Activated T-cell treated with anti-CD3 and anti-CD28 coated beads, Interleukin-2, amount 50 U/mL, for 72 hours (primary cell): ENCODE measurements at places on chromosomes 16 and 17. TPM values are rescaled to one million over a fixed set of nuclear protein-coding genes. Genes with fewer than 3 reads are reported as not detected.
A peak's percentile ranks its signal among the peaks of the same experiment; 100 is the strongest.

- no peak for DNase-seq
Measured at GRCh38 chr17:28327709-28328108, 7.6 kb downstream of the IFT20 start.

Gene TSNAXIP1
- total RNA-seq, result 0.86 TPM

Gene NOD2
- total RNA-seq, result 13.0 TPM

DNA sequence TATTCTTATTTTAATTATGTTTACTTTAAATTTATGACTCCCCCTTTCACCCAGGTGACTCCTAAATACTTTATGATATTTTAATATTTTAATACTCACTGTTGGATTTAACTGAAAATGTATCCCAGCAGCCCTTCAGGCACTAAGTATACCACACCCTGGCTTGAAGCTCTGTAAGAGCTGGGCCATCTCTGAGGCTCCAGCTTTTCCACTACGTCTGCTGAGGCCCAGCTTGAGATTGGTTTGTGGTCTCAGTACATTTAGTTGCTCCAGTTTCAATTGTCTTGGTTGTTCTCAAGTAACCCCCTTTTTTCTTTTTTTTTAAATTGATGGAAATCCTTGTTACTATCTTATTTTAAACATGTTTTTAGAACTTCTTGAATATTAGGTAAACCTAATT lies 27.0 kb upstream of the CAPNS2 start:
- no peak for DNase-seq

- DNase-seq, result no peak
Measured at GRCh38 chr16:66322174-66322573, 44.3 kb upstream of the CDH5 start.

DNA sequence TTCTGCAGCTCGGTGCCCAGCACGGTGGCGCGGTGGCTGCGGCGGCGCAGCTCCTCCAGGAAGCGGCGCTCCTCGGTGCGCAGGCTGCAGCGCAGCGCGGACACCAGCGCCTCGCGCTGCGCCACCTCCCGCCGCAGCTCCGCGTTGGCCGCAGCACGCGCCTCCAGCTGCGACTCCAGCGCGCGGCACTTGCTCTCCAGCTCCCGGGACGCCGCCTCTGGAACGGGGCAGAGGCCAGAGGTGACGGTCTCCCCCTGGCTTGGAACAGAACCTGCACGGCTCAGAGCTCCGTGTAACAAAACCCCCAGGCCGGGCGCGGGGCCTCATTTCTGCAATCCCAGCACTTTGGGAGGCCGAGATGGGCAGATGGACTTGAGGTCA lies 13.2 kb upstream of the CLUH start:
- peak; percentile 59 for DNase-seq

GRCh38 chr17:44001461-44001920 lies 2.9 kb upstream of the NAGS start:
- no peak for DNase-seq

Gene E4F1
- 24.3 TPM for total RNA-seq

DNA sequence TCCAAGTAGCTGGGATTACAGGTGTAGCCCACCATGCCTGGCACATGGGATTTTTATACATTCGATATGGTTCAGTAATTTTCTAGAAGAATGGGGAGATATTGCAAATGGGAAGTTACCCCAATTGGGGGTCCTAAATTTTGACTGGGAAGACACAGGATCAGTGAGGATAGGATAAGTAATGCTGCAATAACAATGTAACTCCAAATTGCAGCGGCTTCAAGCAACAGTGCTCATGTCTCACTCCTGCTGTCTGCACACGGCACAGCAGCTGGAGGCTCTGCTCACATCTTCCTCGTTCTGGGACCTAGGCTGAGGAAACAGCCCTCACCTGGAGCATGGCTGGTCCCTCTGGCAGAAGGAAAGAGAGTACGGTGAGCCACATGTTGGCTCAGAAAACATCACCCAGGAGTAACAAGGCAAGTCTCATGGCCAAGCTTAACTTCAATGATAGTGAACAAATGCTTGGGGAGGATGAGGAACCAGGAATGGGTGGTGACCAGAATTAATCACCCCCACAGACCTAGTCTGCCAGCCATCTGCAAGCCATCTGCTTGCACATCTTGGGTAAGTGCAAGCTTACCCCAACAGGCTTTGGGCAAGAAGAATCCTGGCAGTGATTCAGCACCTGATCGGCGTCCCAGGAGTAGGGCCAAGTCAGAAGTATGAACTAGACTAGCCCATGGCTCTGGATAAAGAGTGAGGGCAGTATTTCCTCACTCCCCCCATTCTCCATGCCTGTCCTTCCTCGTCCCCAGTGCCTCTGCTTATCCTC lies 229.2 kb downstream of the COPRS start:
- DNase-seq, result no peak

DNA sequence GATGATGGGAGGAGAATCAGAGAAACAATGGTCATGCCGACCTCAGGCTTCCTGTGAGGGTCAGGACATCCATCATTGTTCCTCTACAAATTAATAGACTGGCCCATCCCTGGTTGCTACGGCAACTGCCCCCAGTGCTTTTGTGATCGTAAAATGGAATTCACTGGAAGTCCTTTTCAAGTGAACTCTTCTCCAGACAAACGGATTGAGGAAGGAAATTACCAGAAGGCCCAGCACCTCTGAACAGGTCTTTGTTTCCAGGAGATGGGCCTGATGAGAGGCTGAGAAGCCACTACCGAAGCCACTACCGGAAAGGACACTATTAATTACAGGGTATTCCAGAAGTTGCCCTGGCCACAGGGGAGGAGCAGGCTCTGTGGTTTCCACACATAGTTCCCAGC lies 126.0 kb downstream of the MGAT5B start:
- no peak for DNase-seq

Gene CPD
- 46.8 TPM for total RNA-seq

DNA sequence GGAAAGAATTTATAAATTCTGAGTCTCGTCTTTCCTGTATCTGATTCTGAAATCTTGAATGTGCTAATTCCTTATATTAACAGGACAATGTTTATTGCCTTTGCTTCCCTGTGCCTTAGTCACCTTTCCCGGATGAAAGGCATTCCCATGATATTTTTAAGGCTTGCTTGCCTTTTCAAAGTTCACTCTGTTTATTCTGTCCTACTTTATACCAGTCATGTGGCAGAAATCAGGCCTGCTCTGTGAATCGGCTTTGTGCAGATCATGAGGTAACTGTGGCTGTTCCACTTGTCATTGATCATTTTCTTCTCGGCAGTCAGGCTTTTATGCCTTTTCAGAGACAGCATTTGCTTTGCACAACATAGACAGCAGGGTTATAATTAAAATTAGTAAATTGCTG lies 28.8 kb upstream of the ABCC11 start:
- no peak for DNase-seq

Gene SLC5A11
- total RNA-seq, result 0.21 TPM
